ENCODE measurements at places on chromosomes 3 and 15.

DNA sequence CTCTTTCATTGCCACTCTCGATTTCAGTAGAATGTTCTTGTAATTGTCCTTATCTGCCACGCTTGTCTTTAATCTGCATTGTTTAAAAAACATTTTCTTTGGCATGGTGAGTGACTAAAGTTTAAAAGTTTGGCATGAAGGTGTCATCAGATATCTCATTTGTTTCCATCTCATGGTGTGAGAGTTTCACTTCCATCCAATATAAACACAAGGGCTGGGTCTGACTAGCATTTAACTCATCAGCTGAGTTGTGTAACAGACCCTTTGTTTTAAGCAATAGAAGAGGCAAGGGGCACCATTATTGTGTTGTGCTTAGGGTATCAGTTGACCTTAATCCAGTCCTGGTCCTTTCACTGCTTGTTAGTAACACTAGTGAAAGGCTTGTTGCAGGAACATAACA, 49.9 kb upstream of the IL12A start:
- DNase-seq, result no peak

DNA sequence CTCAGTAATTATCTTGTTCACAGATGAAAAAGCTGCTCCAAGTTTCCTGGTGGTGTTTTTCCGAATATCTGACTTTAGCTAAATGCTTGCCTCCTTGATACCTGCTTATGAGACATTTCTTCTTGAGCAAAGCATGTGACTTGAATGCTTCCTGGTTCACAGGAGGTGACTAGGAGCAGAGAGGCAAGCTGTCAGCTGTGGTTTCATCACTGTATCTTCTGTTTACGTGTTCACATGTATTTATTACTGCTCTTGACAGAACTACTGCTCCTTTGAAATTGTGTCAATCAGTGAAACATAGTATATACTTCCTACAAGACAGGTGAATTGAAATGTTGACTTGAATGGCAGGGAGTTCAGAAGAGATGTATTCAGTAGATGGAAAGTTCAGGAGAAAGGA, 8.9 kb upstream of the SPPL2A start:
- DNase-seq, result peak; percentile 60

GRCh38 chr15:59410391-59410896, 27.5 kb upstream of the FAM81A start:
- peak; percentile 95 for DNase-seq

DNA sequence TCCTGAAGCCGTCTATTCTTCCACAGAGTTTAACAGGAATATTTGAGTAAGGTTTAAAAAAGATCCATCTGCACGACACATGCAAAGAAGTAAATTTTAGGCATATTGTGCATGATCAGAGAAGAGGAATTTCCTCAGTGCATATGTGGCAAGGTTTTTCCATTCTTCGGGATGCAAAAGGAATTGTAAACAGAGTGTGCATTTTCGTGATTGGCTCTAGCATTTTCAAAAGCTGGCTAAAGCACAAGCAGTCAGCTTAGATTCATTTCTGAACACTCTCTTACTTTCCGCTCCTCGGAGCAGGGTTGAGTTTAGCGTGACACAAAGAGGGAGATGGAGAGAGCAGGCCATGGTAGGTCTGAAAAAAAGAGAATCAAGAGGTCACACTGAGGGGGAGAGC, 128.2 kb downstream of the ADAMTS9 start:
- DNase-seq, result no peak

- DNase-seq, result no peak
Observed at GRCh38 chr3:101278727-101279126, 41.6 kb downstream of the IMPG2 start.

DNA sequence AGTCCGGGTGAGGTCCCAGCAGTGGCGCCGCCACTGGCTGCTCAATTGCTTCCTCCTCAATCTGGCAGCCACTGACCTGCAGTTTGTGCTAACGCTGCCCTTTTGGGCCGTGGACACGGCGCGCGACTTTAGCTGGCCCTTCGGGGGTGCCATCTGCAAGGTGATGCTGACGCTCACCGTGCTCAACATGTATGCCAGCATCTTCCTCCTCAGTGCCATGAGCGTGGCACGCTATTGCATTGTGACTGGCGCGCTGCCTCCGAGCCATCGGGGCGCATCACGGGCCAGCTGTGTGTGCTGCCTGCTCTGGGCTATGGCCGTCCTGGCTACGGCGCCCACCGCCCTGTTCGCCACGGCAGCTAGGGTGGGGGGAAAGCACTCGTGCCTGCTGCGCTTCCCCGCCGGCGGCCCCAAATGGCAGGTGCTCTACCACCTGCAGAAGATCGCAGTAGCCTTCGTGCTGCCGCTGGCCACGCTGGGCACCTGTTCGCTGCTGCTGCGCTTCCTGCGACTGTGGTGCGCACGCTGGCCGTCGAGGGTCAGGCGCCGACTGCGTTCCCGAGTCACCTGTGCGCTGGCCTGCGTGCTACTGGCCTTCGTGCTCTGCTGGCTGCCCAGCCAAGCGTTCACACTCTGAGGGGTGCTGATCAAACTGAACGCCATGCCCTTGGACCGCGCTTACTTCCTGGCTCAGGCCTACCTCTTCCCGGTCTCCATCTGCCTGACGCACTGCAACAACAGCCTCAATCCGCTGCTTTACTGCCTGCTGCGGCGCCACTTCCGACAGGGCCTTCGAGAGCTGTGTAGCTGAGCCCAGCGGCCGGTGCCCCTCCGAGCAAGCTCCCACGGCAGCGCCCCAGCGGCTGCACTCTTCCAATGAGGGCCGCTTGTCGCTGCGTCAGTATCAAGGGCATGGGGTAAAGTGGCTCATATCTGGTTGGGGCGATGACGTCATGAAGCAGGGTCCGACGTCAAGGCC, 20.3 kb upstream of the ADAMTS7 start:
- DNase-seq, result no peak

DNA sequence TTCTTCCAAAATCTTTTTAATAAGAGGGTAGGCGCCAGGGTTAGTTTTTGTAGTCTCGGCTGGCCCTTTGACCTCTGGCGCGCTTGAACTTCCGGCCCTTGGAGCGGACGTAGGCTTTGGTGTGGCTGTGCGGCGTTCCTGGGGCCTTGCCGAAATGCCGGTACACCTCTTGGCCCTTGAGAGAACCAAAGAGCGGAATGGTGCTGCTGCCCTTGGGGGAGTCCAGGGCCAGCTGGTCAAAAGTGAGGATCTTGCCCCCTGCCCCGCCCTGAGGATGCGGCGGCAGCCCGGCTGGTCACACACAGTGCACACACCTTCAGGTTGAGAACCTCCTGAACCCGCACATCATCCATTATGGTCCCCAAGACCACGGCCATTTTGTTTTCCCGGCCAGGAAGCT, 20.0 kb upstream of the CHRNB4 start:
- no peak for DNase-seq

DNA sequence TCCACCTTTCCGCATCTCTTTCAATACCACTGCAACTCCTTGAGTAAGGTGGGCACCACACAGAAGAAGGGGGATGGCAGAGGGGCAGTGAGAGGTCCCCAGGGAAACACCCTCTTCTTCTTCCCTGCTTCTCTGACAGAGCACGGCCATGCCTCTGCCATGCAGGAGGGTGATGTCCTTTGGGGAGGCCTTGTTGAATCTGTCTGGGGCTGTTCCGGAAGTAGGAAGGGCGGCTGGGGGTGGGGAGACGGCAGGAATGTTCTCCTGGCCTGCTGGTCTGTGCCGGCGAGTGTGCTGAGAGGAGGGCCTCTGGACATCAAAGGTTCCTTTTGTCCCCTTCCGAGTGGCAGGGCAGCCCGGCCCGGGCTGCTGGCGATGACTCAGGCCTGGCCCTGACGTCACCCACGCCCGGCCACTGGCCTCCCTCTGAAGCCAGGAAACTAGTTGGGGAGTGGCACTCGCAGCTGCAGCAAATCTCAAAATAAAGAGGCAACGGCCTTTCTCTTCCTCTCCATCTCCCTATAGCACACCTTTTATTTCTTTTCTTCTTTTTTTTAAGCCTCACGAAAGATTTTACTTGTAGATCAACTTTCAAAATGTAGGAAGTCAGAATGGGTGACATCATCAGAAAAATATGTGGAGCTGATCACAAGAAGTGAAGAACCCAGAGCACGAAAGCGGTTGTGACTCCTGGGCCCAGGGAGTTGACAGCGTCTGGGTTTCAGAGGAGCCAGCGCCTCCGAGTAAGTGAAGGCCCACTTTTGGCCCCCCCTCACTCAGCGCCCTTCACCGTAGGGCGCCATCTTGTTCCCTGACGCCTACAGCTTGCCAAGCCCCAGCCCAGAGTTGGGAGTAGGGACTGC, at the start of gene ZBTB38:
TSS of gene ZBTB38 (plus strand) at position 443 of the 863 bp plus-strand sequence. CDS start 73,885 bp downstream, outside the sequence.
- DNase-seq, result peak; percentile 98

DNA sequence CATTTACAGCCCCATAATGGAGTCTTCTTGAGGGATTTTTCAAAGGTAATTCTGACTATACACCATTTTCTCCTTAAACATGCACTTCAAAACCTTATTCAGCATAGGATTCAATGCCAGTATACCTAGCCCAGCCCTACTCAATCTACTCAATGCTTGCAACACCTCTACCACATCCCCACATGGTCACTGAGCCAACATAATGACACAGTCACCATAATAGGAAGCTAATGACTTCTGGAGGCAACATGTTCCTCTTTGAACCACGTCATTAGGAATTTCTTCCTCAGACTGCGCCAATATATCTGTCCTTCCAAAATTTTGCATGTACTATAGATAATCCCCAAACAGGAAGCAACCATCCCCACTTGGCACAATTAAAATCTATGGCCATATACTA, 153.9 kb upstream of the SETMAR start:
- DNase-seq, result no peak

GRCh38 chr15:27330326-27330725, 359.3 kb downstream of the GABRG3 start:
- DNase-seq, result no peak

DNA sequence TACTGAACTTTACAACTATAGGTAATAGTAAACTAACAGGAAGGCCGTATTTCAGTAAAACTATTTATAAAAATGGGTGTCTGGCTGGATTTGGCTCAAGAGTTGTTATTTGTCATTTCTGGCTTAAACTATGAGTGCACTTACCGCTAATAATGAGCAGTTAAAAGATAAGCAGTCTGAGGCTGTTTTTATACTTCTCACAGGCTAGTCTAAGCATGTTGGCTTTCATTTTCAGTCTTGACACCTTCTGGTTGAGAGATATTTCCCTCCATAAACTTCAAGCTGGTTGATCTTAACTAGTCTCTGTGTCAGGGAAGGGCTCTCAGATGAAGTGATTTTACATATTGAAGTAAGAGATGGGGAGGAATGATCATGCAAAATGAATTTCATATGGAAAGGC, 96.1 kb downstream of the RSRC1 start:
- DNase-seq, result no peak

DNA sequence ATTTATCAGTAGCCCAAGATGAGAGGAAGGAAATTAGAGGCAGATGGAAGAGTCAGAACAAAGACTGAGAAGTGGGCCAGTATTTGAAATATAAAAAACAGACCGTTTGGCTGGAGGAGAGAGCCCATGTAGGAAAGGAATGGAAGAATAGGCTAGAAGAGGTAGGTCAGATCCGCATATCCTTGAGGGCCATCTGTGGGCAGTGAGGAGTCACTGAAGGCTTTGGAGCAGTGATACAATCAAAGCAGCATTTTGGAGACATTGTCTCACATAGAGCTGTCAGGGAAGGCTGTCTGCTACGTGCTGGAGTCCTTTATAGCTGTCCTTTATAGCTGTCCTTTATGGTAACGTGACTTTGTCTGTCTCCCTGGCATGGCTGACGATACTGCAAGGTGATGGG, 92.0 kb upstream of the VEPH1 start:
- no peak for DNase-seq

DNA sequence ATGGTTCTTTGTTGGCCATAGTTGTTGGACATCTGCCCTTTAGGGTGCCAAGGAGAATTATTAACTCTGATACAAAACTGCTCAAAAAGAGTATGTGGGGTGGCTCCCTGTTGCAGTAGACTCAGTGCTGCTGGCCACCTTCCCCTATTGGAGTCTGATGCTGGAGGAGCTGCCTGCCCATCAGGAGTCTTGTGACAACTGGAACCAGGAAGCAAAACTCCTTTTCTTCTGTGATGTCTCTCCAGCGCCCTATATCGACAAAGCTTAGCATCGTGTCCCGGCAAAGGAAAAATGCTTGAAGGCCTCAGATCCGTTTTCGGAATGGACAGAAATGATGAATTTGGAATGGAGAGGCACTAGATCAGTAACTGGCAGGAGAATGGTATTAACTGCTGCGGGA, 23.5 kb downstream of the PAK2 start:
- peak; percentile 9 for DNase-seq

GRCh38 chr3:109804697-109805096, 467.4 kb upstream of the DPPA4 start:
- DNase-seq, result peak; percentile 64

DNA sequence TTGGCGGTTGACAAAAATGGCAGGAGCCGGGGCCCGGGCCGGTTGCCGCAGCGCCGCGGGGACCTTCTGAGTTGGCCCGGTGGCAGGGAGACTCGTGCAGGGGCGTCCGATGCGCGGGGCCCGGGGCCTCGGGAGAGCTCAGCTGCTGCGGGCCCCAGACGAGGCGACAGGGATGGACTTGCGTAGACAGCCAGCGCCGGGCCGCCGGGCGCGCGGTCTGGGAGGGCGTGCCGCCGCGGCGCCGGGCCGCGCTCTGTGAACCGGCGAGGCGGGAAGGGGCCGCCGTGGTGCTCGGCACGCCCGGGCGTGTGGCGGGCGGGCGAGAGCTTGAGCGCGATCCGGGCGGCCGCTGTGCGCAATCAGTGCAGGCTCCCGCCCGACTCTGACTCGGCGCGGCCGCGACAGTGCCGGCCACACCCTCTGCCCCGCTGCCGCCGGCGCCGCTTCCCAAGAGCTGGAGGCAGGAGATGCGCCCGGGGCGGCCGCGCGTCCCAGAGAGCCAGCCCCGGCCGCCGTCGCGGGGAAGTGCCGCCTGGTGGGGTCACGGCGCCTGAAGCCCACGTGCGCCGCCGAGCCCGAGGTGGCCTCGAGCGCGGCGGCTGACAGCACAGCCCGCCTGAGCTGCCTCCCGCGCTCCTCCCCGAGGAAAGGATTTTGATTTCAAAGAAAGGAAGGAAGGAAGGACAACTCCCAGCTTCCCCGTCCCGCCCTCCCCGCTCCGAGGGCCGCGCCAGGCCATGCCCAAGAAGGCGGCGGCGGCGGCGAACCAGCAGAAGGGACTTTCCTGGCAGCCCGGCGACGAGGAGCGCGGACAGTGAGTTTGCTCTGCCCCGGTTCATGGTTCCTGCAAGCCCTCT, 657 bp downstream of the TLNRD1 start:
- DNase-seq, result peak; percentile 68

DNA sequence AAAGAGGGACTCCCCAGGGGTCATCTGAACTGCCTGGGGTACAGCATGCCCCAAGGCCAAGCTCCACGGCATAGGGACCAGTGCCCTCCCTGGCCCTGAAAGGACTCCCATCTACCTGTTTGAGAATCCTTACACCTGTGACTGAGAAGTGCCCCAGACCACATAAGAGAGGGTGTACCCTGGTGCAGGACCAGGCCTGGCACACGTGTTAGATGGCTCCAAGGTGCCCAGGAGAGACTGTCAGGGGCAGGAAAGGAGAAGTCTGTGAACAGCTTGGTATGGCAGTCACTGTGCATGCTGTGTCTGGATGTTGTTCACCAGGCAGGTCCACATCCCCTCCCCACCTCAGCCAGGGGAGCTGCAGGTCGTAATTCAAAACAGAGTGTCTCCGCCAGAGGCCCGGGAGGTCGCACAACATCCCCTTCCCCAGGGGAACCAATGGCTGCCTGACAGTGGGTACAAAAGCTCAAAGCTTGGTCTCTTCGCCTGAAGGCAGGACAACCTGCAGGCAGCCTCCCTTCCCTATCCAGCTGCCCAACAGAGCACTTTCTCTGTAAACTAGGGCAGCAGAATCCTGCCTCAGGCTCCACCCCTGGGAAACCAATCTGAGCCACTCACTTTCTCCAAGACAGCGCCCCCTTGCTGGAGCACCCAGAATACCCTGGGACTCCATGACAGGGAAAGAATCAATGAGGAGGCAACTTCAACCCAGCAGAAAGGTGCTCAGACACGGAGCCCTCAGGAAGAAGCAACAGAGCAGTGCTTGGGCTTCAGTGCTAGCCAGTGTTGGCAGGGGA, 3.9 kb downstream of the NUP210 start:
- no peak for DNase-seq

Data from kidney tubule cell (primary cell).